CD8-positive, alpha-beta T cell (primary cell): ENCODE measurements at places on chromosomes 7 and 10.
A peak's percentile ranks its signal among the peaks of the same experiment; 100 is the strongest.

DNA sequence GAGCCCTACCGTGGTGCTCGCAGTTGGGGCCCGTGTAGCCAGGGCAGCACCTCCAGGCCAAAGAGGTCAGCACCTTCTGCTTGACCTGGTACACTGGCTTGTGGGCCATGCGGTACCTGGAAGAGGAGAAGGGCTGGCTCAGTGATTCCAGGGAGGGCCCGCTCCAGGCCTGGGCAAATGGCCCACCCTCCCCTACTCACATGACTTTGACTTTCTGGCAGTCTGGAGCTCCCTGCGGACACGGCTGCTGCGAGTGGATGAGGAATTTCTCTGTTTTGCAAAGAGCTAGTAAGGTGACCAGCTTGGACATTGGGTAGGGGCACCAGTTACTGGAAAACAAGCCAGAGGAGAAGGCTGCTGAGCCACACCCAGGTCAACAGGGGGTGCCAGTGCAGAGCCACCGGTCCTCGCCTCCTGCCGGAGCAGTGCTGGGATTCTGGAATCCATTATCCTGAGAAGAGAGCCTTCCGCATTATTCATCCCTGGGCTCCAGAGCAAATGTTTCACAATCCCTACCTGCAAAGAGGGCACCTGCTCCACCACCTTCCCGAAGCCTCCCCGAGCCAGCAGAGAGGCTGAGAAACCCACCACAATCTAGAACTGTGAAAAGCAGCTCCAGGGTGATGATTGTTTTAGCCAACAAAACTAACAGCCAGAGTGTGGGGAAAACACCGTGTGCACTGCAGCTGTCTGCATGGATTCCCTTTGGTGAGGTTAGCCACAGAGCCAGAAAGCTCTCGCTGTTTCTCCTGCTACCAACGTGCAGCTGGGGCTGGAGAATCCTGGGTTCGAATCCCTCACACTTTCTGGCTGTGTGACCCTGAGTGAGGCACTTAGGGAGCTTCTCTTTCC is 11.8 kb downstream of the MMRN2 start:
- DNase-seq: peak; percentile 39

DNA sequence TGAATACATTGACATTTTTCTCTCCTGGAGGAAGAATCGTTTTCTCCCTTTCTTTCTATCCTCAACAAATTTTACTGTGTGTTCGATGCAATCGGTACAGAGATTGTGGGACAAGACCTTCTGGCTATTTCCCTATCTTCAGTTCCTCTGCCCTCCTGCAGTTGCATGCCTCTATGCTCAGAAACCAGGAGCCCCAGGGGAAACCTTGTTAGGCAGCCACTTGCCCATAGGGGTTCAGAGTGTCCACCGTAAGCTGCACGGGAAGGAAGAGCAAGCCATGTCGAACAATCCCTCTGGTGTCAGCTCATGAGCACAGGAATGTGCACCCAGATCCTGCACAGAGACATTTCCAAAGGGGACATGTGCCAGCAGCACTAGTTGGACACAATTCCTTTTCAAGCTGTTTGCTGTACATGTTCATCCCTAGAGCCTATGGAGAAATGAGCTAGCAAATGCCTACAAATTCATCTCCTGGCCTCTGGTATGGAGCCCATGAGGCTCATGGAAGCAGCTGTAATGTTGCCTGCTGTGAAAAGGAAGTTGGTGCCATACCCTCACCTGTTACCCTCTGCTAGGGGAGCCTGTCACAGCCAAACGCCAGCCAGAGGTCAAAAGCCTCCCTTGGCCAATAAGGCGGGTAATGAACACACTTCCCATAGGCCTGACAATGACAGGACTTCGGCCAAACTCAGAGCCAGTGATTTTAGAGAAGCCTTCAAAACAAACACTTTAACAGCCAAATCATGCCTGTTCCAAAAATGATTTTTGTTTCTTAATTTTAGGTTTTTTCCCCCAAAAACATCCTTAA is 35.9 kb upstream of the ASAH2 start:
- no peak for DNase-seq

- DNase-seq: no peak
Observed at GRCh38 chr10:79417266-79417665, 28.2 kb downstream of the ZCCHC24 start.

DNA sequence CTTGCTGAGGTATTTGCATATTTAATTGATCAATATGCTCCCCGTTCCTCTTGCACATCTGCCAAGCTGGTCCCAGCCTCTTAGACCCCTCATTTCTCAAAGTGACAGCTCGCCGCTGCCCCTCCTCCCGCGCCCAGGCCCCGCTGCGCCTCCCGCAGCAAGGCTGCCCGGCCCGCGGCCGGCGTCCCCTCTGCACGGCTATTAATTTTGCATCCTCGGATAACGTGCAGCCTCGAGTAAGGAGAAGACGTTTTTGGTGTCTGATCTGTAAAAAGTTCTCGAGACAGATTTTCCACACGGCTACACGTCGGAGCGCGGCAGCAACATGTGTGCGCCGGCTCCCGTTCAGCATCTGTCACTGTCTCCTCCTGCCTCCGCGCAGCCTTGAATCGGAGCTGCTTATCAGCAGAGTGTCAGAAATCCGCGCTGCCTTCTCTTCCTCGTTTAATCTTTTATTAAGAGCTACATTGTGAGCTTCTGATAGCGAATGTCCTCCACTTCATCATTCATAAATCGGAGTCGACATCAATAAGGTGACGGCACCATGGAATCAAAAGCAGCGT is 65.3 kb downstream of the EBF3 start:
- DNase-seq: no peak
